CD4-positive, alpha-beta T cell treated with Interferon alpha-2 for 1 hour (primary cell): ENCODE measurements at places on chromosomes 11 and 22.

- no peak for DNase-seq
Observed at GRCh38 chr11:57288771-57289579, 35.8 kb downstream of the TNKS1BP1 start.

DNA sequence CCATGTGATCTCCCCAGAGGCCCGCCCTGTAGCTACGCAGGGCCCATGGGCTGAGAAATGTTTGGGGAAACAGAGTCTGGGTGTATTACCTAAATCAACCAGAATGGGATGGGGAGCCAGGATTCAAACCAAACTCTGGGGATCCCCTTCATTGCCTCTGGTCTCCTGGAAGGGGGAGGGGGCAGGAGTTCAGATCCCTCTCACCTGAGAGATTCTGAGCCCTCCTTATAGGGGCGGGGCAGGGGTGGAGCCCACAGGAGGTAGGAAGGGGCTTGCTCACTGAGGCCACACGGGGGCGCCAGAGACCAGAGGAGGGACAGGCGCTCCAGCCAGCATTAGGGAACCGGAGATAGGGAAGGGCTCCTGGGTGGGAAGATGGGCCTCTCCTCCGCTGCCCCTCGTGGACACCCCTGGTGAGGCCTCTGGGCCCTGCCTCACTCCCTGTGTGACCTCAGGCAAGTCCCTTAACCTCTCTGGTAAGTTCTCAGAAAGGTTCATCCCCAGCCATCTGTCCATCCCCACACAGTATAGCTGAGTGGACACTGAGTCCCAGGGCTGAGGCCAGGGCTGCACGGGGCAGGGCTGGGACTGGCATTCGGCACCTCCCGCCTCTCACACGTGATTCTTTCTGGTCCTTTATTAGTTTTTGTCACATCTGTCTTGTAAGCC lies 2.7 kb upstream of the CDC42BPG start:
- peak; percentile 92 for DNase-seq

DNA sequence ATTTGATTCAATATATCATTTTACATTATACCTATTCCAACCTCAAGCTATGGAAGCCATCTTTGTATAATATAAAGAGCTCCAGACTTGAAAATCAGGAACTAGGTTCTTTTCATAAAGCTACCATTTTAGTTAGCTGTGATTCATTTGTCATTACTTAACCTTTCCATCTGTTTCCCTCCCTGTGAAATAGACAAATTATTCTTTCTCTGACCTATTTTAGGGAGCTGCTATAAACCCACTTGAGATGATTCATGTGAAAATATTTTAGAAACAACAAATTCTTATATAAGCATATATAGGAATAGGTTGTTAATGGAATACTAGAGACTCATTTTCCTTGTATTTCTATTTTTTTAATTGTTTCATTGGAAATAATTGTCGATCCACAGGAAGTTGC lies 1012.1 kb downstream of the OPCML start:
- DNase-seq = no peak

DNA sequence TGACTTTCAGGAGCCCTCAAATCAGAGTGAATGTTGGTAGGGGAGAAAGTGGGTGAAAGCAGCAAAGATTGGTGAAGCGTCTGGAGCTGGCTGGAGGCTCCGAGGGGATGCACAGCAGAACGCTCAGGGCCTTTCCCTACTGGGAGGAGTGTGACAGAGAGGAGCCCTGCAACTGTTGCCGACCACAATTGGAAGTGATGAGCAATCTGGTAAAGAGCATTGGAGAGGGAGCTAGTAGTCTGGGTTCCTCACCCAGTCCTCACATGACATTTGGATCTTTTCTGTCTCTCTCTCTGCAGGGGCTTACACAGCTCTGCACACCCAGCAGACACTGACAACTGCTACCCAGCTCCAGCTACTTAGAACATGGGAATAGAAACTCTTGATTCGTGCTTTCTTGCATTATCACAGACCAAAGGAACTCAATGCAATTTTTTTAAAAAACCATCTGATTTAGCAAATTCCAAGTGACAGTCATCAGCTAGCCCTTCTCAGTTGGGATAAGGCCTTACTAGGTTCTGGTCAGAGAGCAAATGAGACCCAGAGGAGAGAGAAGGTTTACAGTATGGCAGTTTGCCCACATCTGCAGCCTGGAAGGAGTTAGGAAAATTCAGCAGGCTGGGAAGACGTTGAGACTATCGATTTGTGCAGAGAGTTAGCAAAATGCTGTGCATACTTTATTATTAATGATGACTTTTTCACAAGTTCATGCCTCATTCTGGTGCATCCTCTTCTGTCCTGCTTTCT lies 278.0 kb upstream of the PLET1 start:
- no peak for DNase-seq

GRCh38 chr11:69416762-69417698 lies 64.4 kb upstream of the LINC01488 start:
- no peak for DNase-seq

DNA sequence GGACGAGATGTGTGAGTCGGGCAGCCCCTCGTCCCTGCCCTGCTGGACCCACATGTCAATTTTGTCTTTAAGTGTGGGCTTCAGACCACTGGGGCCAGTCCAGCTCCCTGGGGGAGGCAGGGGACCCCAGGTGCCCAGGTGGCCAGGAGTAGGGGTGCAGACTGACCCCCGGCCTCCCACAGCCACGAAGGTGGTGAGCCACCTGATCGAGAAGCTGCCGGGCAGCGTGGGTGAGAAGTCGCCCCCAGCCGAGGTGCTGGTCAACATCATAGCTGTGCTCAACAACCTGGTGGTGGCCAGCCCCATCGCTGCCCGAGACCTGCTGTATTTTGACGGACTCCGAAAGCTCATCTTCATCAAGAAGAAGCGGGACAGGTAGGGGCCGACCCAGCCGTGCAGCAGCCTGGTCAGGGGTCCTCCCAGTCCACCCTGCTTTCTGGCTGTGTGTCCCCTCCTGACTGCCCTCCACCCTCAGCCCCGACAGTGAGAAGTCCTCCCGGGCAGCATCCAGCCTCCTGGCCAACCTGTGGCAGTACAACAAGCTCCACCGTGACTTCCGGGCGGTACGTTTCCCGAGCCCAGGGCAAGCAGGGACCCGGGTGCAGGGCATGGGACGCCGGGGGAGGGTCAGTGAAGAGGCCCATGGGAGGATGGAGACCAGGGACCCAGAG lies 9.9 kb downstream of the PKP3 start:
- DNase-seq = no peak

- DNase-seq = no peak
Observed at GRCh38 chr11:13291361-13291760, 13.8 kb downstream of the BMAL1 start.

DNA sequence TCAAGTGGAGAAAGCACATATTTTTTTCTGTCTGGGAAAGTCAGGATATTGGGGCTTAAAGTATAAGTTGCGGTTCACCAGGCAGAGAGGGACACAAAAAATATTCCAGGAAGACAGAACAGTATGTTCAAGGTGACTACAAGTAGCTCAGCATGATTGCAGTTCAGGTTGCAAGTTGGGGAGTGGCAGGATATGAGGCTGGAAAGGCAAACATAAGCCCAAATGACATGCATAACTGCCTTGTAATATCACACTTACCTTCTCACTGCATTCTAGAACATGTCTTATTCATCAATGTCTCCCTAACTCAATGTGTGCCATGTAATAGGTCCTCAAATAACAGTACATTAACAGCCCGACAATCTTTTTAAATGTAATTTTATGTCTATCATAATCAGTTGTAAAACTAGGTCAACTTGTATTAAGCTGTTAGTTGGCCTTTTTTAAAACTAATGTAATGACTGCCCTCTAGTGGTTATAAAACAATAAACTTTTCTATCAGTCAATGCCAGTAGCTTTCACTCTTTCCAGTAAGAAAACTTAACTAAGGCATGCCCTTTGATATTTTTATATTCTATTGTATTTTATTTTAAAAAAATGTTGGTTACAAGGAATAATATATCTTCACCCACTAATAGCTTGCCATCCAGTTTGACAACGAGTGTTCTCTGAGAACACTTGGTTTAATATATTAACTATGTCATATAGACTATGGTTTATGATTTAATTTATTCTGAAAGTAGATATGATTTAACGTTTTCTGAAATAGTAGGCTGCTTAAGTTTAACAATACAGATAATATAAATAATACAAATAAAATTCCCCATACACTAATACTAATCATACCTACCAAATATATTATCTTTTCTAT lies 39.4 kb upstream of the CFAP300 start:
- DNase-seq = peak; percentile 49

- no peak for DNase-seq
Observed at GRCh38 chr11:126188332-126189108, 22.9 kb downstream of the RPUSD4 start.

- no peak for DNase-seq
Observed at GRCh38 chr11:133835593-133836548, 9.4 kb downstream of the SPATA19 start.

- DNase-seq = no peak
Observed at GRCh38 chr11:44970293-44970692, 19.6 kb upstream of the TP53I11 start.

DNA sequence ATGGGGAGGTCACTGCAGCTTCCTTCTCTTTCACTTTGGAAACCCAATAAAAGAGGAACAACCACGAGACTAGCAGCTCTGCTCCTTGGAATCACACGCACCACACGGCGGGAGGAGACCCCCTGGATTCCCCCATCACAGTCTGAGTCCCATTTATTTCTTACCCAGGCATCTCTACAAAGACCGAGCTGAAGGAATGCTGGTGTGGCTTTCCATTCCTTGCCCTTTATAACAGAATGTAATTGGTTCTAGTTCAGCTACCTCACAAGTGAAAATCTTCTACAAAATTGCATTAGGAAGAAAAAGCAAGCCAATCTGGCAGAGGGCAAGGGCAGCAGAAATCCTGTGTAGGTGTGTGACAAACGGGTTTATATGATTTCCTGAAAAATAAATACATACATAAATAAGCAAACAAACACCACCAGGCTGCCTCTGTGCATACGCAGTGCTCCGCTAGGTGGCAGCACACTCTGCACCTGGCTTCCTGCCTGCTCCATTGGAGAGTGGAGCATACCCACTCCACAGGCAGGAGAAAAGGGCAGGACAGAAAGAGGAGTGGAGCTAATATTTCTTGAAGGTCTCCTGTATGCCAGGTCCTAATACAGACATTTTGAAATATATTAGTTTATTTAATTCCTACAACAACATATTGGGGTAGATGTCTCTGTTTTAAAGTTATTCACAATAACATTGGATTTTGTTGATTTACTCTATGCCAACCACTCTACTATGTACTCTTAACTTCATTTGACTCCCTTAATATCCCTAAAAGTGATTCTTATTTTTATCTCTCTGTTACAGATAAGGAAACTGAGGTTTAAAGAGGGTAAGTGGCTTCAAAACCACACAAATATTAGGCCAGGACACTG lies 673.1 kb downstream of the KCNA4 start:
- DNase-seq = peak; percentile 2

DNA sequence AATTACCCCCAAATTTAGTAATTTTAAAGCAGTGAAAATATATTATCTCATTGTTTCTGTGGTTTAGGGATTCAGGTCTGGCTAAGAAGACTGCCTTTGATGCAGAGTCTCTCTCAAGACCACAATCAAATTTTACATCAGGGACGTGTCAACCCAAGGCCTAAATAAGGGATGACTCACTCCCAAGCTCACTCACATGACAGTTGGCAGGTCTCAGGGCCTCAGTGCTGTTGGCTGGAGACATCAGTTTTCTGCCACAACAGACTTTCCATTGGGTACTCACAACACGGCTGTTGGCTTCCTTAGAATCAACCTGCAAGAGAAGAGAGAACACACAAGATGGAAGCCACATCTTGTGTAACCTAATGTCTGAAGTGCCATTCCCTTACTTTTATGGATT lies 377.3 kb downstream of the FAM181B start:
- no peak for DNase-seq

DNA sequence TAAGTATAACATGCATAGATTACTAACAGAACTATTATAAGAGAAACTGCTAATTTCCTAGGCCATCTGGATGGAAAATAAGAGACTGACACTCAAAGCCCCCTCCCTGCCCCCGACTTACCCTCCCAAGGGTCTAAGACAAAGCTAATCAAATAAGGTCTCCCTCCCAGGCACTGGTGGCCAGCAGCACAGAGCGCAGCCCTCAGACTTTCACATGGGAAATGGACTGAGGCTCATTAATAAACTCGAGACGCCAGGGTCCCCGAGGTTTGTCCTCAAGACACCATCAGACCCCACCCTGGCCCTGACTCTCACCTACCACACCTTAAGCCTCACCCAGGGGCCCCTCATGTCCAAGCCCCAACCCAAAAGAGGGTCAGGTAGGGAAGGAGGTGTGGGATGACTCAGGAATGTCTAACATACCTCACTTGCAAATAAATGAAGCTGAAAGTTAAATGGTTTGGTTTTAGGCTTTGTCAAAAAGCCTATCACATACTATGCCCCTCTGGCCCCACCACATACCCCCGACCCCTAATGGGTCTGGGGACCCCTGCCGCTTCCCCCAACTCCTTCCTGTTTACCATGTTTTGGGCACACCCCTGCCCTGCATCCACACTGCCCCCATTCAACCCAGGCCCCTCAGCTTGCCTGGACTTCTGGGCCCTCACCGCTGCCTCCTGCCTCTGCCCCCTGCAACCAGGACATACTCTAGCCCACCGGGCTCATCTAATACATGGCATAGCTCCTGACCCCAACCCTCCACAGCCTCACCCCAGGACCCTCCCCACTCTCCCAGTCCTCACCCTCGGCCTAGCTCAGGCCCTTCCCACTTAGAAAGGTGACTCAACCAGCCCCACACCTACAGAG lies 11.4 kb downstream of the ARAP1 start:
- no peak for DNase-seq

DNA sequence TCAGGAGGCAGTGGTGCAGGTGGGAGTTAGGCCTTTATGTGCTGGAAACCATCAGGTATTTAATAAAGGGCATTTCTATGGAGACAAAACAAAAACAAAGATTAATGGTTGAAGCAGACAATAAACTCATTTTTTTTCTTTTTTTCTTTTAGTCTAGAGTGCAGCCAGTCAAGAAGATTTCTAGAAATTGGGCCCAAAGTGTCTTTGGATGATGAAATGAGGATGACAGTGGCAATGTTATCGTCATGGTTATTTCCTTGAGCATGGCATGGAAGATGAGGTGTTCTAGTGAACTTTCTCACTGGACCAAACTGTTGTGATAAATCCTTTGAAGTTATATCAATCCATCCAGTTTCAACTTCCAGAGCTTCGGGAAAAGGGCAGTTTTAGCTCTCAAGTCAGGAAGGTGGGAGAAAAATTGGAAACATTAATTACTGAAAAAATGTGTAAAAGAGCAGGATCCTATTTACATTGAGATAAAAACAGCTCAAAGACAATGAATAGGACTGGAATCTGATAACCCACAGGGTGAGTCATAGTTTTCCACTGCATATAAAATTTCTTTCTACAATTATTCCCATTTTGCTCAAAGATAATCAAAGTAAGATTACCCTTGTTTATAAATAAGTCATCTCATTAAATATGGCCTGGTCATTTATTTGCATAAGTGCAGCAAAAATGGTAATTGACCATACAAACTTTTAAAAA lies 33.0 kb downstream of the PRR5L start:
- DNase-seq = no peak

GRCh38 chr11:95923439-95923727 lies 524 bp downstream of the MTMR2 start:
- DNase-seq = no peak

GRCh38 chr11:112292785-112293407 lies 32.2 kb upstream of the PLET1 start:
- DNase-seq = no peak

- DNase-seq = no peak
Observed at GRCh38 chr11:29153078-29153477, 863.8 kb downstream of the KCNA4 start.

- DNase-seq = no peak
Observed at GRCh38 chr11:60783911-60784310, 1.2 kb upstream of the MS4A10 start.
